ENCODE measurements at places on chromosomes 3 and 15.

- no peak for DNase-seq
Measured at GRCh38 chr15:48191574-48192225, at the start of gene CTXN2. CTXN2 (plus strand) TSS chr15:48191665; CDS start chr15:48201301, 9,636 bp downstream.

- DNase-seq: no peak
Measured at GRCh38 chr3:188165596-188165995, 11.6 kb downstream of the LPP start.

DNA sequence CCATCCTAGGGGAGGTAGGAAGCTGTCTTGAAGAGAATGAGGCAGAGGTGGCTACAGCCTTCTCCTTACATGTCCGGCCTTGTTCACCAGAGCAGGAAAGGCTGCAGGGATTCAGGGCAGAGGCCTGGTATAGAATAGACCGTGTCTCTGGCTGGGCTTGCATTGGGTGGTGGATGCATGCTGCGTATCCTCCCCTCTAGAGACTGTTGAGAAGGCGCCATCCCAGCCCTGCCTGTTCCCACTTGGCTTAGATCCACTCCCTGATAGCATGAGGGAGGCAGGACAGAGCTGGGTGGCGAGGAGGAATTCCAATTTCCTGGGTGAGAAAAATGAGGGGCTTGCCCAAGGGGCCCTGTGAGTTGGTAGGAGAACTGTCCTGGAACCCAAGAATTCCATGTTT, 57.5 kb downstream of the CORO2B start:
- no peak for DNase-seq

DNA sequence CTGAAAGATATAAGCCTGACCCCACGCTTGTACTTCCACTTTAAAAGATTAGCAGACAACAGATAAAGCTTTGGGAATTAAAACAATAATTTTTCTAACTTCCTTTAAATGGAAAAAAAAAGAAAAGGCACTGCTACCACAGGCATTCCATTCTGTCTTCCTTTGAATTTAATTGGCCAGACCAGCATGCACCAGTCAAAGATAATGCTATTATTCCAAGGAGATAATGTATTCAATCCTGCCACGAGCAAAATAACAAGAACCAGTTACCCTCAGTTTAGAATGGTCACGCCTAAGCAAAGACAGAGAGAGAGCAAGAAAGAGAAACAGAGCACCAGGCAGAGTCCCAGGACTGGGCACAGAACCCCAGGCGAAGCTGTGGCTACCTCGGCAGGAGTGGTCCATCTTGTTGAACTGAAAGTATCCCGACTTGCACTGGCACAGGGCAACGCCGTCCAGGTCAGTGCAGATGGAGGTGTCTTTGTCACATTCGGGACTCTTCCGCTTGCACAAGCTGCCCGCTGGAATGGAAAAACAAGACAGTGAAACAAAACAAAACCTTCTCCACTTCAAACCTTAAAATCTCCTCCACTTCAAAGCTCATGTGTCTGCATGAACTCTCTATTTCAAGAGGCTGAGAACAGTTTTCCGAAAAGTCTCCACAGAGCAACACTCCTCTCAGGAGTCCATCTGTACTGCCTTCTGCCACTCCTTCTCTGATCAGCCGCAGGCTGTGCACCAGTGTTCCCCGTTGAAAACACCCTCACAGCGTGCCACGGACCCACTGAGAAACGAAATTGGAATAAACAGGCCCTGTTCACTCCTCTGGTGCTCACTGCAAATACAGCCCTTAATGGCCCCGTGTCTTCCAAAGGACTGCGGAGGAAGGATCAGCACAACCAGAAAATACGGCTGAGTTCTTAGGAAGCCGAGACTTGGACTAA, 58.2 kb downstream of the HEG1 start:
- DNase-seq: no peak

- no peak for DNase-seq
Measured at GRCh38 chr3:134742202-134742601, 52.9 kb upstream of the EPHB1 start.

DNA sequence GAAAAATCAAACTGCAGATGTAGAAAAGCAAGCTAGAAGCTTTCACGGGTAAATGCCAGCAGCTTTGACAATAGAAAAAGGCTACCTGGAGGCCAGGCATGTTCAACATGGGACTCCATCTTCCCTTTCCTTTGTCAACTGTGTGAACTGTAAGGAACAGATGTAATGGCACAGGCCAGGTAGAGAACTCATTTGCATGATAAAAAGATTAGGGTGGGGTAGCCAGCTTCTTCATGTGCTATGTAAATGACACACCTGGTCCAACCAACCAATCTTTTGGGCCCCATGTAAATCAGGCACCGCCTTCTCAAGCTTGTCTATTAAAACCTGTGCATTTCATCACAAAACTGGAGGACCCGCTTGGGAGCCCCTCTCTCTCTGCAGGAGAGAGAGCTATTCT, 686.5 kb upstream of the GOLIM4 start:
- DNase-seq: no peak

- no peak for DNase-seq
Measured at GRCh38 chr3:42778644-42779043, 5.6 kb upstream of the CCDC13 start.
